Placental epithelial cell (primary cell): ENCODE measurements at places on chromosomes 7 and 10. TPM values are rescaled to one million over a fixed set of nuclear protein-coding genes. Genes with fewer than 3 reads are reported as not detected.

Gene TACR2
- not detected in 2 replicates for total RNA-seq

Gene GLI3
- total RNA-seq = 1.8 and 3.1 TPM in 2 replicates

Gene STEAP1B
- total RNA-seq = not detected in 2 replicates

Gene H2BK1
- total RNA-seq = not detected in 2 replicates
